T-helper 2 cell (primary cell): ENCODE measurements at places on chromosomes 5 and 9.

GRCh38 chr5:89128906-89129625 lies 246.1 kb upstream of the MEF2C start:
- no peak for DNase-seq

GRCh38 chr9:69818750-69819345 lies 1.8 kb upstream of the CFAP95 start:
- DNase-seq = no peak

DNA sequence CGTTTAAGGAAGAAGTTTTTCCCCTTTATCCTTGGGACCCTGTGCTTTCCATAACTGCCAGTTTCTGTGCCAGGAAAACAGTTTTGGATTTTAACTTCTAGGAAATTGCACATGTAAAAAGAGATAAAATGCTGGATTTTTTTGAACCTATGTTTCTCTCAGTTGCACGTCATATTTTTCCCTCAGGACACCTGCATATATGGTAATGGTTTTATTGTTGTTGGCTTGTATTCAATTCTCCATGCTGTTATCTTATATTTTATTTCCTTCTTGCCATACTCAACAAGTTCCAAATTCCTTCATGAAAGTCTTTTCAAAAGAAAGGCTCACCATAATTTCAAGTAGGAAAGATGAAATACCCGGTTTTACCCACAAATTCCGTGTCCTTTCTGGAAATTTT lies 7.9 kb upstream of the ADAMTSL1 start:
- DNase-seq = no peak

GRCh38 chr5:41600731-41601130 lies 90.3 kb upstream of the PLCXD3 start:
- DNase-seq = no peak

DNA sequence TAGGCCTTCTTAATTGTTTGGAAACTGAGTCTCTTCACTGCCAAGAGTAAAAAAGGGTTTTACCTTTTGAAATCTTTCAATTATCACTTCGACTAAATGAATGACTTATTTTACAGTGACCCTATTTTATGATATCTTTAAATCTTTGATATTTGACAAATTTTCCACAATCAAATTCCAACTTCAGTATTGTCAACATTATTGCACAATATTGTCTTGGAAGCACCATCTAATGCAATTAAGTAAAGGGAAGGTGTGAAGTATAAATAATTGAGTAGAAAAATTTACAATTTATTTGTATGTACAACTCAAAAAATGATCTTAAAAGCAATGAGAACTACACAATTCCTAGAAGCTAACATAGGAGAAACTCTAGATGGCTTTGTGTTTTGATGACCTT lies 49.2 kb downstream of the GABRA6 start:
- no peak for DNase-seq

GRCh38 chr9:124010303-124010664 lies 1.3 kb upstream of the LHX2 start:
- DNase-seq = no peak

GRCh38 chr5:52043543-52043942 lies 660.3 kb downstream of the ISL1 start:
- DNase-seq = no peak

GRCh38 chr9:1267581-1267980 lies 217.4 kb downstream of the DMRT2 start:
- DNase-seq = no peak

- no peak for DNase-seq
These were observed 145.4 kb downstream of the CMYA5 start for GRCh38 chr5:79834754-79835714.

DNA sequence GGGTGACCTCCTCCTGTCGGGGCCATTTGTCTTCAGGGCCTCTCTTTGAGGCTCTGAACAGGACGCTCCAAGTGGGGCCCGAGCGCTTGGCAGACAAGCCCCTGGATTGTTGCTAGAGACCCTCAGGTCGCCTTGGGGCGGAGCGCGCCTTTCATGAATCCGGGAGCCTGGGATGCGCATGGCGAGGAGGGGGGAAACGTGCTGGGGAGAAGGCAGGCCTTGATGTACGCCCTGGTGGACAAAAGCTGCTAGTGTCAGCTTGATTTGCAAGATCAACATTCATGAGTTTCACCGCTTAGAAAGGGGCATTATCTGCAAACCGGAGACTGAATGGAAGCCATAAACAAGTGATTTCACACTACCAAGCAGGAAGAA lies 226.3 kb downstream of the SMARCA2 start:
- DNase-seq = no peak

- no peak for DNase-seq
These were observed 45.5 kb downstream of the IL31RA start for GRCh38 chr5:55896663-55897062.

DNA sequence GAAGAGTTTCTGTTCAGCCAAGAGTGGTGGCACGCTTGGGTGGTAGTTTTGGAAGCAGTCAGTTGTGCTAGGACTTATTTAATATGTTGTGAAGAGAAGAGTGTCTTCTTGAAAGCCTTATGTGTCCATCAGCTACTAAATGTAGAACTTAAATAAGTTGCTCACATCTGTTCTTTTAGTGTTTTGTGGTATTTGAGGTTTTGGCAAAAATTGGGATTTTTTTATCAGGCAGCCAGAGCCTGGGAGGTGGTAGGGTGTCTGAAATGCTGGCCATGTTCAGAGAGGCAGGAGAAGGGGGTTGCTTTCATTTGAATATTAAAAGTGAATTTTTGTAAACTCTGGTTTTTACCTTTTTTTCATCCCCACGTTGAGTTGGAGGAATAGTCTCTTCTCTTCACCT lies 24.2 kb upstream of the ZBTB34 start:
- no peak for DNase-seq

DNA sequence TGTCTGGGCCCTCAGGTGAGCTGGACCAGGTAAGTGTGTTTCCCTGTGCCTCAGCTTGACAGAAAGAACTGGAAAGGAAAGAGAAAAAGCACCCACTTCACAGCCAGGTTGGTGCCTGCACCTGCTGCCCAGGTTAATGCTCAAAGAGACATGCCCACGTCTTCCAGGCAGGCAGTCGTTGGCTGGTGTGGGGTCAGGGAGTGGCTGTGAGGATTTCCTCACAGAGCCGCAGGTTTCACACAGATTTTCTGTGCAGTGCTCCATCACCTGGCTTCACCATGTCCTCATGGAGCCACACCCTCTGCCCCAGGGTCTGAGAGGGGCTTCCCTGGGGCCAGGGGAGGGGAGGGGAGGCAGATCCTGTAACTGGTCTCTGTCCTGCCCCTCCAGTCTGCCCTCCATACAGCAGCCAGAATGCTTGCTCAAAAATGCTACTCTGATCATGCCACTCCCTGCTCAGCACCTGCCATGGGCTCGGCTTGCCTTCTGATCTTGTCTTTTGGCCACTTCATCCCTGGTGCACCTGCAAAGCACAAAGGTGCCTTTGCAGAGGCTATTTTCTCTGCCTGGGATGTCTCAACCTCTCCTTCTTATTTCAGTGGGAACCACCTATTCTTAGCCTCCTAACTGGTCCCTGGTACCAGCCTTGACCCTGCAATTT lies 82.5 kb upstream of the UBTD2 start:
- DNase-seq = no peak

GRCh38 chr5:43555895-43556606 lies 826 bp downstream of the PAIP1 start:
- peak; percentile 31 for DNase-seq

DNA sequence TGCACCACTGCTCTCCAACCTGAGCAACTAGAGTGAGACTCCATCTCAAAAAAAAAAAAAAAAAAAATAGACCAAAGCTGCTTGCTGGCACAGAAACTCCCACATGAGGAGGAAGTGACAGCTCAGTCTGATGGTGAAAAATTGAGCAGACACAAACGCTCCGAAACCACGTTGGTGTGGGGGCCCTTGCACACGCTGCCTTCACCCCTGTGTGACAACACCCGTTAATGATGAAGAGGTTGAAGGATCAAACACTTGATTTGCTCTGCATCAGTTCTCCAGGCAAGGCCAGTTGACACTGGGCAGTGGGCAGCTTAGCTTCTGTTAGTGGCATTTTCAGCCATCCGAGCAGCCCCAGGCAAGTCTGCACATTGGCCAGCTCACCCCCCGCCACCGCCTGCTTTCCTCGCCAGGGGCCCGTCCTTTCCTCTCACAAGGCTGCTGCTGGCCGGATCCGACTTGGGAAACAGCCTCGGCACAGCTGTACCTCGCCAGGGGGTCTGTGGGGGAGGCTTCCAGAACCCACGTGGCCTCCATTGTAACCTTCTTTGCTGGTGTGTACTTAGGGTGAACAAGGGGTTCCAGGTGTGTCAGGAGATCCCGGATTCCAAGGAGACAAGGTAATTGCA lies 79.8 kb downstream of the COL27A1 start:
- DNase-seq = no peak

GRCh38 chr9:136311051-136312008 lies 7.4 kb upstream of the CCDC187 start:
- DNase-seq = no peak

- no peak for DNase-seq
These were observed 58.1 kb upstream of the MAST4 start for GRCh38 chr5:66538126-66538525.

DNA sequence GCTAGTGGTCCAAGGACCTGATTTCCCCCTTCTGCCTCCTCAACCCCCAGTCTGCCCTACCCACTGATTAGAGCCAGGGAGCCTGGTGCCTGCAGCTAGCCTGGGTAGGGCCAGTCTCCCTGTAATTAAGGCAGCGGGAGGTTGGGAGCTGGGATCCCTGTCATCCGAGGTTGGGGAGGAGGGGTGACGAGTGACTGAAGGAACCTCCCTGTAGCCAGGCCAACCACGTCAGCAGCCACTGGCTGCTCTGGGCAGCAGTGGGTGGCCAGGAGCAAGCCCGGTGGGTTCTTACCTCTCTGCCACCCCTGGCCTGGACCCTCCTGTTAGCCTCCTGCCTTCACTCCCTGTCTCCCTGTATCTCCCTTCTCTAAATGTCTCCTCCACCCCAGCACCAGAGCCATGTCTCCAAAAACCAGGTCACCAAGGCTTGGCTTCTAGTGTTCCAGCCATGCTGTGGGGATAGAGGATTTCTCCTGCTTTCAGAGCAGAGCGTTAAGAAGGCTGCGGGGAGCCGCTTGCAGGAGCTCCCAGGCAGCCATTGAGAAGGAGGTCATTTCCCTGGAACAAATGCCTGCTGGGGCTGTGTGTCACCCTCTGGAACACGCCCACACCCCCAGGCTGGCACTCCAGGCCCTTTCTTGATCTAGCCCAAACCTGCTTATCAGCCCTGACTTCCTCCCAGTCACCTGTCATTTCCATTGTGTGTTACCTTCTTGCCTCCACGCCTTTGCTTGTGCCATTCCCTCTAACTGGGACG lies 65.0 kb upstream of the GGTA1 start:
- no peak for DNase-seq

DNA sequence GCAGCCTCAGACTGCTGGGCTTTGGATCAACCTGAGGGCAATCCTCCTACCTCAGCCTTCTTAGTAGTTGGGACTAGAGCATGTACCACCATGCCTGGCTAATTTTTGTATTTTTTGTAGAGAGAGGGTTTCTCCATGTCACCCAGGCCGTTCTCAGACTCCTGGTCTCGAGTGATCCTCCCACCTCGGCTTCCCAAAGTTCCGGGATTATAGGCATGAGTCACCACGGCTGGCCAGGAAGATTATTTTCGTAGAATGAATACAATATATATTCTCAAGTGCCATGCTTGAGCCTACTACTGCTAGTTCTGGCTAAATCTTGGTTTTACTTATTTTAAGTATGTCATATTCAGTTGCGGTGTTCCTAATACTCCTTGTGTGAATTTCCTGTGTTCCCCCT lies 88.2 kb upstream of the CLINT1 start:
- no peak for DNase-seq

- DNase-seq = no peak
These were observed 489.4 kb downstream of the PRELID2 start for GRCh38 chr5:145345511-145346287.

GRCh38 chr9:35258660-35259474 lies 97.1 kb downstream of the UNC13B start:
- no peak for DNase-seq

- DNase-seq = no peak
These were observed 272 bp downstream of the ANAPC2 start for GRCh38 chr9:137188086-137188489.

GRCh38 chr9:79858508-79858907 lies 286.7 kb downstream of the TLE4 start:
- DNase-seq = no peak

DNA sequence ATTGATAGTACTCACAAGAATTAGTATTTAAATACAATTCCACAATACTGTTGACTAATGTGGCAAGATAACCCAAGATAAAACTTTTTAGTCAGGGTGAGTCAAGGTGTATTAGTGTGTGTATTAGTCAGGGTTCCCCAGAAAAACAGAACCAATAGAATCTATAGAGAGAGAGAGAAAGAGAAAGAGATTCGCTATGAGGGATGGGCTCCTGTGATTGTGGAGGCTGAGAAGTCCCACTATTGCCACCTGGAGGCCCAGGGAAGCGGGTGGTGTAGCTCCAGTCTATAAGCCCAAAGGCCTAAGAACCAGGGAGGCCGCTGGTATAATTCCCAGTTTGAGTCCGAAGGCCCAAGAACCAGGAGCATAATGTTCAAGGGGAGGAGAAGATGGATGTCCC lies 10.0 kb upstream of the SHISAL2B start:
- DNase-seq = peak; percentile 3

DNA sequence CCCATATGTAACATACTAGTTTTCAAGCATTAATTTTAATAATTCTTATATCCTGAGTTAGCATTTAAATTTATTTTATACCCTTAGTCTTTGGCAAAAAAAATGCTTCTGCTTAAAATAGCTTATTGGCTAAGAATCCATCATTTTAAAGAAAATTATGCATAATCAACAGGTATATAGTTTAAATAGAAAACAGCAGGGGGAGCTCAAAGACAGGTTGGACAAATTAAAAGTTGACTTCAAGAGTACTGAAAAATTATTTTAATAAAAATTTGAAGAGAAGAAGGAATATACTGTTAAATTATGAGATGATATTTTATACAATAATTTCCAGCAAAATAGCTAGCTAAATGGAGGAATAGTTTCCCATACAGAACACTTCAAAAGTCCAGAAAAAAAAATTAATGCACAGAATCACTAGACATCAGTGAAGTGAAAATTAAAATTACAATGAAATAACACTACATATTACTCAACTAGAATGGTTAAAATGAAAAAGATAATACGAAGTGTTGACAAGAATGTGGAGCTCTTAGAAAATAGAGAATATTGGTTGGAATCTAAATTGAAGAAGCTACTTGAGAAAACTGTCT lies 387.1 kb downstream of the PDE4D start:
- DNase-seq = no peak

DNA sequence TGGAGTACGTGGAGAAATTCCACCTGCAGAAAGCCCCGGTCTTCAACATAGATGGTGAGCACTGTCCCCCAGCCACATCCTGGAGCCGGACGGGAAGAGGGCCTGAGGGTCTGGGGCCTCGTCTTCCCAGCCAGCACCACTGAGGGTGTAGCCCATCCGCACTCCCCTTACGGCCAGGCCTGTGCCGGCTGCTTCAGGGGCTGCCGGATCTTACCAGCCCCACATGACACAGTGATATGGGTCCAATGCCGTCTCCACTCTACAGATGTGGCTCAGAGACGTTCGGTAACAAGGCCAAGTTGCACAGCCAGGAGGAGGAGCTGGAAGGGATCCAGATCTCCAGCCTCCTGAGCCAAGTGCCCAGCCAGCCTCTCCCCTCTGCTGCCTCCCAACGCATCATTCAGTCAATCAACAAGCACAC lies 21.3 kb downstream of the GLT6D1 start:
- no peak for DNase-seq
